ENCODE measurements at places on chromosomes 12 and 14.

DNA sequence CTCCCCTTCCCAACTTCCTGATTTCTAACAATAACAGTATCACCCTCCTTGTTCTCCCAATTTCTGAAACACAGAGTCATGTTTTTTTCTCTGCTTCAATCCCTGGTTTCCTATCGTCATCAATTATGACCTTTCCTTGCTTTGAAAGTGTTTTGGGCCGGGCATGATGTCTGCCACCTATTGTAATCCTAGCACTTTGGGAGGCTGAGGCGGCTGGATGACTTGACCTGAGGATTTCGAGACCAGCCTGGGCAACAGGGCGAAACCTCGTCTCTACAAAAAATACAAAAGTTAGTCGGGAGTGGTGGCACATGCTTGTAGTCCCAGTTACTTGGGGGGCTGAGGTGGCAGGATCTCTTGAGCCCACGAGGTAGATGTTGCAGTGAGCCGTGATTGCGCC lies 12.6 kb upstream of the GPR162 start:
- DNase-seq, result no peak

DNA sequence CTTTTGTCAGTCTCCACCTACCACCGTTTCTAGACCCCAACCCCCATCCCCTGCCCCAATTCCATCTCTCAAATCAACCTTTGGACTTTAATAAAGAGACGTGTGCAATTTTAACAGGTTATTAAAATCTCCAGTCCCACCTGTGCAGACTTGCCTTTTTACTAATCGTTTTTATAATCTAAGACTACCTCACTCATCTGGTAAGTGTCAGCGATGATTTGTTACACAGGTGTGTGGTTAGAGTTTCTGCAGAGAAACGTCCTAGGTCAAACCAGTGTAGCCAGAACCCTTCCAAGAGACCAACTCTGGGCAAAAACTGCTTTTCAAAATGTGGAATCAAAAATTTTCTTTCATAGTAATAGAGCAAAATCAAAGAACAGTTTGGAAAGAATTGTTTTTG lies 60.4 kb upstream of the PELI2 start:
- no peak for DNase-seq

- DNase-seq, result no peak
Measured at GRCh38 chr14:92956961-92957360, 34.0 kb downstream of the CHGA start.

- DNase-seq, result no peak
Measured at GRCh38 chr14:60381909-60382308, 104.0 kb downstream of the C14orf39 start.

GRCh38 chr12:69324797-69325466 lies 23.2 kb upstream of the LYZ start:
- DNase-seq, result no peak

DNA sequence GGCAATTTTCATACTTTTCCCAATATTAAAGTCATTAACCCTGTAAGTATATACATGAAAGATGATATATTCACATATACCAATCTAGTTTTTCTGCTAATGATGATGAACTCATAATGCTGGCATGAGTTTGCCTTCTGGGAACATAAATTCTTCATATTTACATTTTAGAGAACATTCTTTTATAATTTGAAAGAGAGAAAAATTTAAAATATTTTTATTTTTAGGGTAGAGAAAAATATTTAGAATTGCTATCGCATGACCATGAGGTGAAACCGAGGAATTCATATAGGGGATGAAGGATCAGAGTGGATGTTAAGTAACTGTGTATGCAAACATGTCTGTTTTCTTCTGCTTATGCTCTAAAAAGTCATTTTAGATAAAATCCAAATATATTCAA lies 825.3 kb upstream of the FLRT2 start:
- no peak for DNase-seq

Measured in NCI-H460 (cell line).